ENCODE measurements at places on chromosomes 11 and 22.

GRCh38 chr11:1471736-1472135 lies 14.8 kb downstream of the MOB2 start:
- no peak for DNase-seq

DNA sequence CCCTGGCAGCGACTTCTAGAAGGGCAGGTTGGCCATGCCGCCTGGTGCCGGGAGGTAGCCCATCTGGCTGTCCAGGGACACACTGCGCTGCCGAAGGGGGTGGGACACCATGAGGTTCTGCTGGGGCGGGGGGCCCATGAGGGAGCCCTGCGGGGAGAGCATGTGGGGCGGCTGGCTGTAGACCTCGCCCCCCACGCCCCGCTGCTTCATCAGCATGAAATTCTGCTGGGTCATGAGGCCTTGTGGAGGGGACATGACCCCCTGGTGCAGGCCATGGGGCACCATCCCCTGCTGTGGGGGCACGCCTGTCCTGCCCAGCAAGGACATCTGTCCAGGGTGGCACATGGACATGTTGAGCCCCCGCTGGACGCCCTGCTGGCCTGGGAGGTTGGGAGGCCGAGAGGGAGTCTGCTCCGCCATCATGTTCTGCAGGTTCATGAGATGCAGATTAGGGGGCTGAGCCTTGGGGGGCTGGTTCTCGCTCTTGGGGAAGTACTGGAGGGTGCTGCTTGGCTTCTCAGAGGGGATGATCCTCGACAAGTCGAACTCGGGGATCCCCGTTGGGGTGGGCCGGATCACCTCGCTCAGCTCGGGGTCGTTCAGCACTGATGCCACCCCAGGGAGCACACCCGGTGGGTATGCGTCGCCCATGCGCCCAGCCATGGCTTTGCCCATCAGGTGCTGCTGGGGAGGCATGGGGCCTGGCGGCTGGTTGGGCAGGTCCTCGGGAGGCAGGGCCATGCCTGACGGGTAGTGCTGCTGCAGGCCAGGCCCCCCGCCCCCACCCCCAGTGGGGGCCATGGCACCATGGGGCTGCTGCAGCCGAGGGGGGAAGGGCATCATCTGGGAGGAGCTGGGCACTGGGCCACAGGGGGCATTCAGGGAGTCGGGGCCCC lies 15.0 kb downstream of the CXCR5 start:
- no peak for DNase-seq

DNA sequence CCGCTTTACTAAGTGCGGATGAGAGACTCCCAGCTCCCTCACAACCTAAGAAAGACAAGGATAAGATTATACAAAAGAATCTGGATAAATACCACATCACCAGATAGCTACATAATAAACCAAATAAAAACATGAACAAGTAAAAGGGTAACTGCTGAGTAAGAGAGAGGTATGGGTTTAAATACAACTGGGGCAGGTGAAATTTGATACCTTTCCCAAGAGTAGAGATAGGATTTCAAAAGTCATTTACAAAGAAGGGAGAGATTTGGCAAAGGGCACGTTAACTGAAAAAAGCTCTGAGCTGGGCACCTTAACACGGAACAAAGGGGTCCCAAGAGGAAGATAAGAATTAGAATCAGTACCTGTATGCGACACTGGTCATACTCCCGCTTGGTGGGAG lies 1.7 kb downstream of the UBXN1 start:
- DNase-seq: no peak

DNA sequence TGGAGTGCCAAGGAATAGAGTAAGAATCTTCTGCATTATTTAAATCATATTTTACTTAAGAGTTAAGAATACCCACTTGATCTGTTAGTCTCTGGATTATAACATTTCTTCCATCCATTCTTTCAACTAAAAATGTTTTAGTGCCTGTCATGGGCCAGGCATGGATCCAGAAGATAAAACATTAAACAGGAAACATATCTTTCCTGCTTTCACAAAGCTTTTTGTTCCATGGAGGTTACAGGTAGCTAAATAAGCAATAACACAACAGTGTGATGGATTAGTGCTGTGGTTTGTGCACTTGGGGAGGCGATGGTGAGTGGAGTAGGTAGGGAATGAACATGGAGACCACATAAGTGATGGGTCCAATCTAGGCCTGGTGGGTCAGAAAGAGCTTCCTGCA lies 258.5 kb downstream of the DDX10 start:
- no peak for DNase-seq

GRCh38 chr11:15307619-15308024 lies 192.9 kb downstream of the INSC start:
- no peak for DNase-seq

DNA sequence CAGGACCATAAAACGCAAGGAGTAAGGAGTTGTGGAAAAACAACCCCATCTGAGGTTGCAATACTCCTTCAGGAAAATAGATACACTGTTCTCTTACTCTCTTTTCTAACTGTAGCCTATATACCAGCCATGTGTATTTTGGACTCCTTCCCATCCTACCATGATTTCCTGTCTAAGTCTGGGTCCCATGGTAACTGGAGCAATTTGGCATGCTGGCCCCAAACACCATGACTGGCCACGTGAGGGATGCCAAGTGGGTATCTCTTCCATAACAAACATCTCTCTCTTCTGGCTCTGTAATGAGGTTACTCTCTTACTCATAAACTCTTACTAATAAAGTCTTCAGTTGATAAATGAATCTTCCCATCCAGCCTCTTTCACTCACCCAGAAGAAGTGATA lies 26.5 kb downstream of the ABTB2 start:
- no peak for DNase-seq

- DNase-seq: no peak
These were observed 55.5 kb downstream of the FAM76B start for GRCh38 chr11:95734009-95734572.

GRCh38 chr22:42643634-42644421 lies 3.4 kb upstream of the ATP5MGL start:
- no peak for DNase-seq

- no peak for DNase-seq
These were observed 67.9 kb upstream of the GRK3 start for GRCh38 chr22:25496396-25497064.

DNA sequence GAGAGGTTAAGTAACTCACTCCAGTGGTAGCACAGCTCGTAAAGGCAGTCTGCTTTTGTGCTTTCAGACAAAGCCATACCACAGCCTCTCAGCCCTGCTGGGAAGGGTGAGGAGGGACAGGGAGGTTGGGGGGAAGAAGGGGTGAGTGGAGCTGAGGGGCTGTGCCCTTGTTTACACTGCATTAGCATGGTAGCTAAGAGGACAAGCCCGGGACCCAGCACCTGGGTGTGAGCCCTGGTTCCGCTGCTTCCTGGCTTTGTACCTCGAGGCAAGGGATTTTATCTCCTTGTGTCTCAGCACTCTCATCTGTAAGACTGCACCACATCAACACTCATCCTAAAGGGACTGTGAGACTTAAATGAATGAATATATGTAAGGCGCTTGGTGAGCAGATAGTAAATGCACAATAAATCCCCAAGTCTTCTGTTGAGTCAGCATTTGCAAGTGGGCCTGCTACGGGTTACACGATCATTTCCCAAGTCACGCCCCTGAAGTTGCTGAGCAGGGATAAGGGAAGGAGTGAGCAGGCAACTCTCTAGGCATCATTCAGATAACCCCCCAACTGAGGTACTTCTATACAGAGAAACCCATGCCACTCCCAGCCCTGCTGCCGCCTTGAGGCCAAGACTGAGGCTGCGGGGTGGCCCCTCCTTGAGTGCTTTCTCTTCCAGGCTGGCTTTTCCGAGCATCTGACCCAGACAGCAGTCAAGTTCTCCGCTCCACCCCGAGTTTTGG lies 7.5 kb downstream of the RASD2 start:
- DNase-seq: no peak

GRCh38 chr11:127330044-127330443 lies 329.5 kb upstream of the KIRREL3 start:
- DNase-seq: no peak

- no peak for DNase-seq
These were observed 38.5 kb upstream of the NAV2 start for GRCh38 chr11:19673924-19674729.

DNA sequence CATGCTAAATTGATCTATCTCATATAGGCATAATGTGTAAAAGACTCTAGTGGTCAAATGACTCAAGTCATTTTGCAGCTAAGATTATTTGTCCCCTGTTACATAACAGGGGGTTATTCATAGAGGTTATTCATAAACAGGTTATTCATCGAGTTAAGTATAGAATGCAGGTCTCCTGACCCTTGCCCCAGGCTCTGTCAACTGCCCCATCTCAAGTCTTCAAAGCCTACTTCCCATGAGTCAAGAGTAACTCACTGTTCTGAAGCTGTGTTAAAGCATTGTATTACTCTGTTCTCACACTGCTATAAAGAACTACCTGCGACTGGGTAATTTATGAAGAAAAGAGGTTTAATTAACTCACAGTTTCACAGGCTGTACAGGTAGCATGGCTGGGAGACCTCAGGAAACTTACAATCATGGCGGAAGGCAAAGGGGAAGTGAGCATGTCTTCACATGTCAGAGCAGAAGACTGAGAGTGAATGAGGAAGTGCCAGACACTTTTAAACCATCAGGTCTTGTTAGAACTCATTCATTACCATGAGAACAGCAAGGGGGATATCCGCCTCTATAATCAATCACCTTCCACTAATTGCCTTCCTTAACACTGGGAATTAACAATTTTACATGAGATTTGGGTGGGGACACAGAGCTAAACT lies 226.2 kb upstream of the BLID start:
- DNase-seq: no peak

- DNase-seq: no peak
These were observed 103.8 kb downstream of the ENTHD1 start for GRCh38 chr22:39789788-39790187.

DNA sequence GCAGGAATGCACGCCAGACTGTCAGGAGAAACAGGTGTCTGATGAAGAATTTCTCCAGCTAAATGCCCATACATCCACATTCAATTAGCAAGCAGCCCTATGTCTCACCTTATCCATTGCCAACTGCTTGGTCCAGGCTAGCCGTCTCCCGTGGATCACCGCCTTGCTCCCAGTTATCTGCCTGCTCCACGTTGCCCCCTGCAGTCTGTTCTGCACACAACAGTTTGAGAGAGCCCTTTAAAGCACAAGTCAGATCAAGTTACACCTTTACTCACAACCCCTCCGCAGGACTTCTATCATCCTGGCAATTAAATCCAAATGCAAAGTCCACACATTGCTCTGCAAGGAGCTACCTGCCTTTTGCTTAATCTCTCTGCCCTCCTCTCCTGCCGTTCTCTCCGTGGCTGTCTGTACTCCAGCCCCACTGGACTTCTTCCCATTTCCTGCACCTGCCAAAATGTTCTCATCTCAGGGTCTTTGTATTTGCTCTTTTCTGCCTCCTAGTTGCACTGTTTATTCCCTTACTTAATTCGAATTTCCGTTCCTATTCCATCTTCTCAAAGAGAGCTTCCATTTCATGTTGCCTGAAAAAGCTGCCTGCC lies 185.3 kb upstream of the LARGE1 start:
- no peak for DNase-seq

GRCh38 chr11:60370811-60371298 lies 7.5 kb upstream of the MS4A7 start:
- no peak for DNase-seq

DNA sequence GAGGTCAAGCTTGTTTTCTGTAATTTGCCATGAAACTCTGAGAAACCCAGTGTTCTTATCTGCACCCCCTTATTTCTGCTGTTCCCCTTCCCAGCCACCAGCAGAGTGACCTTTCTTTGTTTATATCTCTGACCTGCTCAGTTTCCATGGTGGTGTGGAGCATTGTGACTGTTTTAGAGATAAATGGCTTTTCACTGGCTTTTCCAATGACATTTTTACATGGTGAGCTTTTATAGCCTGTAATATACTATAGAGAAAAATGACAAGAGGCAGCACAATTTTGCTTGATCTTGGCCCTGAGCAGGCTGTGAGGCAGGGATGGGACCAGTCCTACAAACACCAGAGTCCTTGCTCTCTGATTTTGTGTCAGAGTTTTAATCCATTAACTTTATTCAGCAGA lies 233.9 kb downstream of the FAT3 start:
- DNase-seq: no peak

GRCh38 chr11:44572884-44573283 lies 7.4 kb downstream of the CD82 start:
- no peak for DNase-seq

DNA sequence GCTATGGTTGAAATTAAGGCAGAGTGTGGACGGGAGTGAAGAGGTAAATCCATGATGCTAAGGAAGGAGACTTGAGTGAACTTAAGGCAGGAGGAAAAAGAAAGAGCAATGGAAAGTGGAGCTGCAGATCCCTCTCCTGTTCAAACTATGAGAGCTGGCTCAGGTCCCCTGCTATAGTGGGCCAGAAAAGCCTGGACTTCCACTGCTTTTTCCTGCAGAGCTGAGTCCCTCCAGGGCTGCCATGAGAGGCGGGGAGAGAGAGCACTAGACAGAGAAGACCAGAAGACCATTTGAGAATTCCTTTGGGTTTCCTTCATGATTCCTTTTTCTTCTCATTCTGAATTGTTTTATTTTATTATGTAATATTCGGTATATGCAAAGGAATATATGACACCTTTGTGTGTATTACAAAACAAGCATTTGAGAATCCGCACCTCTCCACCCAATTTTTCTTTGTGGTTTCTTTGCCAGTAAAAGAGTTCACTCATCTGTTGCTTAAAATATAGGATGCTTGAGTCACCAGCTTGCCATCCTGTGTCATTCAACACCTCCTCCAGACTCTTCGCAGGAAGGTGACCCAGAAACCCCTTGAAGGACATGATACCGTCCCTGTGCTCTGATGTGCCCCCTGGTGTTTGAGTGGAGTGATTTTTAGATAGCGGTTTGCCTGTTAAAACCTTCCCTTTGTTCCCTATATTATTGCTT lies 24.4 kb downstream of the SREBF2 start:
- peak; percentile 36 for DNase-seq

DNA sequence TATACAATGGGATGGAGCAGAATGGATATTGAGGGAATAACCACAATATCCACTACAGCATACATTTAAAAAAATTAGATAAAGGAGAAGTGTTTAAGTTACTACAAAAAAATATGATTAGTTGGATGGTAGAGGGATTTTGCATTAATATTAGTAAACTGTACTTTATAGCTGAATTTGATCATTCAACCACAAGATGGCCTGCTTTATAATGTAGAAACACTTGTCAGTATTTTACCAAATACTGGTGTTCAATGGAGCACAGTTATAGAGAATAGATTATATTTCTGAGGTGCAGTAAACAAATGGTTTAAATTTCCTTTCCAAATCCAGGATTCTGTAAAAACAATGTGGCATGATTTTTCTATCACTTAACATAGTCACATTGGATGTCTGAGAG lies 818.8 kb upstream of the CHORDC1 start:
- no peak for DNase-seq

GRCh38 chr11:9385327-9385899 lies 961 bp downstream of the IPO7 start:
- no peak for DNase-seq

GRCh38 chr11:69455969-69456368 lies 25.5 kb upstream of the LINC01488 start:
- DNase-seq: no peak

DNA sequence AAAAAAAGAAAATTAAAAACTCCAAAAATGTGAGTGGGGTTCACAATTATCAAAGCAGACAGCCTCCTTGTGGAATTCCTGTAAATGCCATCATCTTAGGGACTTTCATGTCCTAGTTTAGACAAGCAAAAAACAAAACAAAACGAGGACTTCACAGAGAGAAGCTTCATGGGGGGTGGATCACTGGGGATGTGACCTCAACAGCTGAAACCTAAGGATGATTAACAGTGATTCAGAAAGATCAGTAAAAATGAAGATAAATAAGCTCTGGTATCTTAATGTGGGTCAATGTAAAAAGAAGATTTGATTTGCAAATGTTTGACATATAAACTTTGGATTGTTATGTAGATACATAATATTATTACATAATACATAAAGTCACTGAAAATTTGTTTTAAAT lies 8.1 kb upstream of the OR10W1 start:
- DNase-seq: no peak

- no peak for DNase-seq
These were observed 45.3 kb downstream of the MED15 start for GRCh38 chr22:20552443-20553401.
